ENCODE measurements at places on chromosomes 2 and 18. TPM values are rescaled to one million over a fixed set of nuclear protein-coding genes. Genes with fewer than 3 reads are reported as not detected.

DNA sequence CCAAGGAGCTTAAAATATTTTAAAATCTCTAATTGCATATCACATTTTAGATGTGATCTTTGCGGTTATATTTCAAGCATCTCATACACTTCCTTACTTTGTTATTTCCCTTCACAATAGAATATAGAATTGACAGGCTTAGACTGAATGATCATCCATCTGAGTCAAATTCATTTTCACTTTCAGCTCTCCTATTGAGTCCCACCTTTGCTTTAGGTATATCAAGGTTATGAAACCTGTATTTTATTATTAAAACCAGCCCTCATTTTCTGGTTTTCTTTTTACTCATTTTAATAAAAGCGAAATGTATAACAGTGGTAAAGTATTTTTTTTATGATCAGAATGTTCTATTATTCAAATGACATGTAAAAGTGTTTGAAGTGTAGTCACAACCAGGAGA lies 162.9 kb upstream of the KYNU start:
- ATAC-seq: no peak

GRCh38 chr2:57758686-57759085 lies 287.9 kb upstream of the VRK2 start:
- ATAC-seq: no peak

SCN1A gene
- 4.2 TPM for total RNA-seq

DNA sequence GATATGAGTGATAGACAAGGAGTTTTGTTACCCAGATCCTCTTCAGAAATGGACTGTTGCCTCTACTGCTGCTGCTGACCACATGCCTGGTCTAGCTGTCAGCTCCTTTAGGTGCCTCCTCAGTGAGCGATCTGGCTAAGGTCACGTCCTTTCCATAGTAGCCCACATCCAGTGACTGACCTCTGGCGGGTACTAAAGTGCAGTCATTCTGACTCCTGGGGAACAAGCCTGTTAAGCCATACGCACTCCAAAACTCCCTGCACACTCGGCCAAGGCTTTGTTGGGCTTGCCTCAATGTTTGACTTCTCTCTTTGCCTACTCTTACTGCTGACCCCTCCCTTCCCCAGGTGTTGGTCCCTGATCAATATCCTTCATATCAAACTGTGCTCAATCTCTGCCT lies 685.2 kb downstream of the IRS1 start:
- ATAC-seq: no peak

DNA sequence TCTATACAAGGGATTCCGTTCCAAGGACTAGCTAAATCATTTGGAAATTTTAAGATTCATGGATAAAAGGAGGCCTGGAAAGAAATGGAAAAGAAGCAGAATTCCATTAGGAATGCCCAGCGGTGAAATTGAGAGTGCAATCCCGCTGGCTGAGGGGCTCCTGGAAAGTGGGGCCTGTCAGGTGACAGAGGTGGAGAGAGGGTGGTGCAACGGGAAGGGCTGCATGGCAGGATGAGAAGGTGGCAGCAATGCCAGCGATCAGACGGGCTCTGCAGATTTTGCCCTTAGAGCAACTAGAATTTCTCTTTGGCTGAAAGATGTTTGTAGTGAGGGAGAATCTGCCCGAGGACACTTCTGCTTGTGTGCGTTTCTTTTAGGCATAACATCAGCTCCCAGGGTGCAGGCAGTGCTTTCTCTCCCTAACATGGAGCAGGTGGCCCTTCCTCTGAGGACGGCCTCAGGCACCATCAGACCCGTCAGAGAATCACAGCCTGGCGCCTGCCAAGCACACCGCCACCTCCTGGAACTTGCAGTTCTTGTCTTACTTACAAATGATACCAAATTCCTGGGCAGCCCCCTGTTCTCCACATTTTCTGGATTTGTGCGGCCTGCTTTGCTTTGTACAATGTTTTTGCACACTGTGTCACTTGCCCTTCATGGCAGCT lies 261.6 kb downstream of the NDUFA10 start:
- ATAC-seq: peak; percentile 46

- ATAC-seq: no peak
Measured at GRCh38 chr2:226847090-226847489, 11.2 kb downstream of the RHBDD1 start.
